ENCODE measurements at places on chromosomes 7 and 10.

GRCh38 chr7:150645259-150646020 is 13.3 kb upstream of the GIMAP6 start:
- DNase-seq: no peak

DNA sequence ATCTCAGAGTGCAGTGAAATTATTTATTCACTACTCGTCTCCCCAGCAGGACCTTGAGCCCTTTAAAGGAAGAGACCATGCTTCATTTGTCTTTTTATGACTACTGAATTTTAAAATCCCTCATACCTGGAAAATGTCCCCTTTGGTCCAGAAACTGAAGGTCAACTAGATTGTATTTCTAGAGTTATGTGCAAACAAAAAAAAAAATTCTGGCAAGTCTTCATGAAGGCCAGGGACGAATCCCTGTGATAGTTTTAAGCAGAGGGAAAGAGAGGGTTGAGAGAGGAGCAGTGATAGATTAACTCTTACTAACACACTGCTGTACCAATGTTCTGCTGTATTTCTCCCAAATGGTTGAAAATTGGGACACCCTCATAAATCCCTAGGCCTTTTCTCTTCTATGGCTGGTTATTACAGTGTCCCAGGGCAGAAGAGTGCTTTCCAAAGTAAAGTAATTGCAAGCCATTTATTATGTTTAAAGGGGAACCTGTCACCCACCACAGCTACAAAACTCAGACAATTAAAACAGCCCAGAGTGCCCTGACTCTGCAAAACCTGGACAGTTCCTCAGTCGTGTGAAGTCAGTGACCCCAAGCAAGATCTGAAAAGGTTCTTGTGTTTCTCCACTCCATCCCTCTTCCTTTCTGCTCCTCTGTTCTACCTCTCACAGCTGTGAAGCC is 182.8 kb upstream of the AOAH start:
- no peak for DNase-seq

GRCh38 chr10:26698909-26699308 is 1.4 kb downstream of the PDSS1 start:
- DNase-seq: no peak

DNA sequence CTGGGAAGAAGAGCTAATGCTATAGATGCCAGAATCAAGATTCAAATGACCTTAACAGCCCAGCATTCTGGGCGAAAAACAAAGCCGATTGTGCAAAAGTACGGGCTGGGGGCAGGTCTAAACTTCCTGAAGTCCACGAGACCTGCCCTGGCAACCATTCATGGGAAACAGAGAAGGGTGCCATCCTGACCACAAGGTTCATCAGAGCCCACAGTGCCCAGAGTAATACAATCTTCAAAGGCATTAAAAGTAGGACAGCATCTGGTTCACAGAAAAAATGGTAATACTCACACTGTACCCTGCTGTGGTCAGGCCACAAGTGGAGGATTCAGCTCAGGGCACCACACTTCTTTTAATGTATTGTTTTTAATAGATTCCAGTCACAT is 36.1 kb downstream of the SORBS1 start:
- DNase-seq: no peak

- DNase-seq: no peak
Measured at GRCh38 chr7:131222171-131222570, 105.5 kb upstream of the MKLN1 start.

DNA sequence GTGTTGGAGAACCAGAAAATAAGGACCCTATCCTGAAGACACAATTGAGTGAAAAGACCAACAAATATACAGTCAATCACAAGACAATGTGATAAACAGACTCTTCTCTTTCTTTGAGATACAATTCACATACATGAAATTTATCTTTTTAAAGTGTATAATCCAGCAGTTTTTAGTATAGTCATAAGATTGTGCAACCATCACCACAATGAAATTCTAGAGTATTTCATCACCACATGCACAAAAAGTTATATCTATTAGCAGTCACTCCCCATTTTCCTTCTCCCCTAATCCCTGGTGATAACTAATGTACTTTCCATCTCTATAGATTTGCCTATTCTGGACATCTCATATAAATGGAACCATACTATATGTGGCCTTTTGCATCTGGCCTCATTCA is 8.2 kb upstream of the SORBS1 start:
- DNase-seq: no peak

DNA sequence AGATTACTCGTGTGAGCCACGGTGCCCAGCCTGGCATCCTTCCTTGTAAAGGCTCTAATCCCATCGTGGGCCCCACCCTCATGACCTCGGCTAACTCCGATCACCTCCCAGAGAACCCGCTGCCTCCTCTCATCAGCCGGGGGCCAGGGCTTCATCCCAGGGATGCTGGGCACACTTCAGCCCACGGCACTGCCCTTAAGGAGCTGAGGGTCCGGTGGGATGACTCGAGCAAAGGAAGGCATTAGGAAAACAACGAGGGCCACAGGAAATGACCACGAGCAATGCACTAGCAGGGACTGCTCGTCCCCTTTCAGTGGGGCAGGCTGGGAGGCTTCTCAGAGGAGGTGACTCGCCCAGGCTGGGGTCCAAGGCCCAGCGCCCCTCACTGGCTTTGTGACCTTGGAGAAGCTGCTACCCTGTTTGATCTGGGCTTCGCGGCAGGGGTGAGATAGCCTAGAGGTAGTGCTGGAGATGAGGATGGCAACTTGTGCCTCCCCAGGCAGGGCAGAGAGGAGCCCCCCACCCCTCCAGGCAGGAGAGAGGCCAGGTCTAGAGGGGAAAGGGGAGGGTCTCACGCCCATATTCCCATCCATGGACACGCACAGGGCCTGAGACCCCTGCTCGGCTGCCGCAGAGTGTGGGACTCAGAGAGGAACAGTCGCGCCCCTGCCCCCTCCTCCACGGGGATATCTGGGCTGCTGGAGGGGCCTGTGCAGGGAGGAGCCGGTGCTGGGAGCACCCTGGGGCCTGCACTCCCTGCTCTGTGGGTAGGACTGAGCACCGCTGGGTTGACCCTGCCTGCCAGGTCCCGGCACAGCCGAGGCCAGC is 26.8 kb downstream of the ELFN1 start:
- no peak for DNase-seq

DNA sequence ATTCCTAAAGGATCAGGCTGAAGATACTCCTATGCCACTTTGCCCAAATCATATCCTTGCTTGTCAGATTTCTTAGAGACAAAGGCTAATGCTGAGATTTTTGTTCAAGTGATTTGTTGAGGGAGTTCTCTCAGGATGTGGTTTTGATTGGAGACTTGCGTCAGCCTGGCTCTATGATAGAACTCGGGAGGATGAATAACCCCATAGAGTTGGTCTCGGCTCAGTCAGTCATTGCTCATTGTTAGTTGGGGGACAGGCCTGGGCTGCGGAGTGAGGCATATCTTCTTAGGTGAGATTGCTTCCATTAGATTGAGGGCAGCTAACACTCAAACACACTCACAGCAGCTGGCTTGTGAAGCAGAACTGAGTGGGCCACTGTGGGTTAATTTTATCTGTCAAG is 203.4 kb downstream of the KIF20B start:
- no peak for DNase-seq

DNA sequence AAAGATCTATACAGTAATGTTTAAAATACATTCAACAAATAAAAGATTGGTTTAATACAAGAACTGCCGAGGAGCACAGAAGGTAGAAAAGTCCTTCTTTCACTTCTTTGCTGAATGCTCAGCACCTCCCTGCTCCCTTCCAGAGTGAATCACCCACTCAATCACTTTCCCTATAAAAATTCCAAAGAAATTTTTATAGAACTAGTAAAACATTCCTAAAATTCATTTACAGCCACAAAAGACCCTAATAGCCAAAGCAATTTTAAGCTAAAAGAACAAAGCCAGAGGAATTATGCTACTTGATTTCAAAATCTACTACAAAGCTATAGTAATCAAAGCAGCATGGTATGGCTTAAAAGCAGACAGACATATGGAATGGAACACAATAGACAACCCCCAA is 320.9 kb downstream of the PCLO start:
- DNase-seq: no peak

- no peak for DNase-seq
Measured at GRCh38 chr10:129659508-129660268, 192.6 kb downstream of the MGMT start.

DNA sequence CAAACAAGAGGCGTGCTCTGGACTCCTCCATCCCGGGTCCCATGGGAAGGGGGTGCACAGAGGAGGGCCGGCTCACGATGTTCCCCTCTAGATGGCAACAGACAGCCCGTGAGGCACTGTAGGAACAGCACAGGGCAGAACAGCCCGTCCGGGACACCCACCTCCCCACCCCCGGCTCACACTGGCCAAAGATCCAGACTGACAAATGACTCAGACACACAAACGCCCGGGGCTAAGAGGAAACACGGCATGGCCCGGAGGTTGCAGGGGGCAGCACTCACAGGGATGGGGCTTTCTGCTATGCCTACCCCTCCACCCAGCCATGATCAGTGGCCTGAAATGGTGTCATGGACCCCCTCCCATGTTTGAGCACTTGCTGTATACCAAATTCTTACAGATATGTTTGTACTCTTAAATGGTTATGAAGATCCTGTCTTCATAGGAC is 4.9 kb upstream of the ELN start:
- DNase-seq: peak; percentile 15

DNA sequence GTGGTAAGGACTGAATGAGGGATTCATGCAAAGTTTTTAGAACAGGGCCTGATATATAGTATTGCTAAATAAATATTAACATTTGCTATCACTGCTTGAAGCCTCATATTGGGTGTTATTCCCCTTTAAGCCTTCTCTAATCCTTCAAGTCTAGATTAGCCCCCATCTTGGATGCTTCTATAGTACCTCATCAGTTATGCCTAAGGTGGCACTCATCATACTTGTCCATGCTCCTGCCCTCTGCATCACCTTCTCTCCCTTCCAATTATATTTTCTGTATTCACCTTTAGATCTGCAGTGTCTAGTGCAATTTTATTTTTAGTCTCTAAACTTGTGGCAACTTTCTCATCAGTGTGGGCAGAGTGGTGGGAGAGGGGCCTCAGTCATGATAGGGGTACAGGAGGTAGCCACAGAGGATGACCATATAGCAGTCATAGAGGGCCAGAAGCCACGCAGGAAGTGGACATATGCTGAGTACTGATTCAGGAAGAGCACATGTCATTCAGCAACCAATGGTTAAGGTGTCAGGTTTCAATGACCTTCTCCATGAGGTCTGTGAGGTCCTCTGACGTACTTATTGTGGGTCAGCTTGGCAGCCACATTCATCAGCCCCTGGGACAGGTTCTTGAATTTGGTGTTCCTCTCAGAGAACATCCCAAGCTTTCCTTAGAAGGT is 2.5 kb downstream of the ENTPD1 start:
- DNase-seq: no peak

DNA sequence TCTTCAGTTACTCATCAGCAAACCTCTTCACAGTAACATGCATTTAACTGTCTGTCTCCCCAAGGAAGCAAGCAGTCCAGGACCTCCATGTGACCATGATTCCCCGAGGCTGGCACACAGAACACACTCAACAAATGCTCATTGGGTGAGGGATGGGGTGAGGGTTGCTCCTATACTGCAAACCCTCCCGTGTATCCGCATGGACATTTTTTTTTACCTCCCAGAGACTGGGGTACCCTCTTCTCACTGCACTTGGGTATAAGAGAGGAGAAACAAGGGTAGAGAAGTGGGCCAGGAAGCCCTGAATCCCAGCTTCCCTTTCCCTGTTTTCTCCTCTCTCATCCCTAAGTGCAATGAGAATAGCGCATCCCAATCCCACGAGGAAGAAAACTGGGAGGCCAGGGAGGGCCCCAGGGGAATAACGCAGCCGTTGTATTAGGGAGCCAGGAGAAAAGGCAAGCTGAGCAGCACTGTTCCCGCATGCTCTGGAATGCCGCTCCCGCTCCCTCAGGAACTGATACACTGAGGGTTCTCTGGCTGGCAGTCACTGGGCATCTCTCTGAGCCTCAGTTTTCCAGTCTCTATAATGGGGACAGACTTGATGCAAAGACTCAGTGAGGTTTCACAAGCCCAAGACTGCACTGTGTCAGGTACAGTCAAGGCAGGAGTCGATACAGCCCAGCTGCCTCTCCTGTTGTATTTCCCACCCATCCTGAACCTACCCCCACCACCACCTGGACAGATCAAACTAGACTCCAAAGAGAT is 134.6 kb downstream of the GRID1 start:
- no peak for DNase-seq

DNA sequence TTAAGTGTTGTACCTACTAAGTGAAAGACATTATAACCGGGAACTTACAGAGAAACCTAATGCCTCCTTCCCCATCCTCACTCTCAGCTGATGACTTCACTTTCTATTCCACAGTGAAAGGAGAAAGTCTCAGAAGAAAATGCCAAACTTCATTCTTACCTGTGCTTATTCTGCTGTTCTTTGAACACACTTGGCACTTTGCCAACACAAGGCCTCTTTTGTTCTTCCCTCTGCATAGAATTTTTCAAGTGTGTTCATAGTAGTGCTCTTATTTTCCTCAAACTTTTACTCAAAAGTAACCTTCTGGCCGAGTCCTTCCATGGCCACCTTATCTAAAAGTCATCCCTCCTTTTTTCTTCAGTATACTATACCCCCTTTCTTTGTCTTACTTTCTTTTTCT is 59.4 kb upstream of the ETV1 start:
- no peak for DNase-seq

GRCh38 chr10:34181553-34182300 is 633.4 kb downstream of the PARD3 start:
- DNase-seq: no peak

- DNase-seq: no peak
Measured at GRCh38 chr7:112779667-112780066, 10.5 kb downstream of the TMEM168 start.

DNA sequence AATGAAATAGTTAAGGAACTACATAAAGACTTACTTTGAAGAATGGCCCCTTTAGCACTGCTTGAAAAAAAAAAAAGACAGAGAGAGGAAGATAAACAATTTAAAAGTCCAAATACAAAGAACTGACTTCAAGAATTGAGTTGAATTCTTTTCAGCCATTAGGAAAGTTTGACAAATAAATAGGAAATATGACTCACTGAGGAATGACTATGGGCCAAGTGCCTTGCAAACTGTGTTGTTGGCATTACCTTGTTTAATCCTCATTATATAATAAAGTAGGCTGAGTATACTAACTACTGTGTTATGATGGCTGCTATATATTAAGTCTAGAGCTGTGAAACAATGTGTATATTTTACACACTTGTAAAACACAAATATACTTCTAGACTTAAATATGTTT is 151.1 kb downstream of the ELMO1 start:
- DNase-seq: no peak

DNA sequence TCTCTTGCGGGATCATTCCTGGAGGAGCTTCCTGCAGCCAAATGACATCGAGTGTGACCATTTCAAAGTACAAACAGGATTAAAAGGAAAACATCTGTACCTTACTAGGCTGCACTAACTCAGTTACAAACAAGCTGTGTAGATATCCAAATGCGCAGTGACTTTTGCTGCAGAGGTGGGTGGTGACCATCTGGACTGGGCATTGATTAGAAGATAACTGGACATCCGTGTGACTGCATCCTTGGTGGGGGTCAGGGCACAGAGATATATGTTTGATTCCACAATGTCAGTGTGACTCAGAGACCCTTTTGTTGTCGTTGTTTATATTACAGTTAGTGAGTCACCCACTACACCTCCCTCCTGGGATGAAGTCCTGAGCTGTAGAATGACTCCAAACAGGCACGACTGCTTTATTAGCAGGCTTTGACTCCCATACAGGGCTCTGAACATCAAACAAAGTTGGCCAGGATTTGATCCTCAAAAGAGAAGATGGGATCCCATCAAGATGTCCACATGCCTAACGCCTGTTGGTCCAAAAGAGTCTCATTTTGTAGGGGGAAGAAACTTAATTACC is 56.7 kb upstream of the SDK1 start:
- DNase-seq: no peak

All from neural crest cell (in vitro differentiated cells).